ENCODE measurements at places on chromosomes 5 and 9.

DNA sequence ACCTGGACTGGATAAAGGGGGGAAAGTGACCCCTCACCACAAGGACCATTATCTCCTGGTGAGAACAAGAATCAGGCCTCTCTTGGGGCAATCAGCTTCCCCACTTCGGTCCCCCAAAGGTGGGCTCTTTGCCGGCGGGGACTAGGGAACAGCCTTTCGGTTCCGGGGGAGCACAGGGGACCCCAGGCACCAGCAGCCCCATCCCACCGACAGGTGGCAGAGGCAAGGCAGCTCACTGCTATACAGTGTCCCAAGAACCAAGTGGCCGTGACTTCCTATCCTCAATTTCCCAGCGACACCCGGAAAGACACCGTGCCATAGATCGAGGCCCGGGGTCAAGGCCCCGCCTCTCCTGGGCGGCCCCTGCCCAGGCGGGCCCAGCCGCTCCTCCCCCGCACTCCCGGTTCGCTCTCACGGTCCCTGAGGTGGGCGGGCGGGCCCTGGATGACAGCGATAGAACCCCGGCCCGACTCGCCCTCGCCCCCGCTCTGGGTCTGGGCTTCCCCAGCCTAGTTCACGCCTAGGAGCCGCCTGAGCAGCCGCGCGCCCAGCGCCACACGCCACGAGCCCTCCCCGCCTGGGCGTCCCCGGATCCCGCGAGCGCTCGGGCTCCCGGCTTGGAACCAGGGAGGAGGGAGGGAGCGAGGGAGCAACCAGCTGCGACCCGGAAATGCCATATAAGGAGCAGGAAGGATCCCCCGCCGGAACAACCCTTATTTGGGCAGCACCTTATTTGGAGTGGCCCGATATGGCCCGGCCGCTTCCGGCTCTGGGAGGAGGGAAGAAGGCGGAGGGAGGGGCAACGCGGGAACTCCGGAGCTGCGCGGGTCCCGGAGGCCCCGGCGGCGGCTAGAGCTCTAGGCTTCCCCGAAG, 655 bp upstream of the EGR1 start:
- peak; percentile 94 for DNase-seq

DNA sequence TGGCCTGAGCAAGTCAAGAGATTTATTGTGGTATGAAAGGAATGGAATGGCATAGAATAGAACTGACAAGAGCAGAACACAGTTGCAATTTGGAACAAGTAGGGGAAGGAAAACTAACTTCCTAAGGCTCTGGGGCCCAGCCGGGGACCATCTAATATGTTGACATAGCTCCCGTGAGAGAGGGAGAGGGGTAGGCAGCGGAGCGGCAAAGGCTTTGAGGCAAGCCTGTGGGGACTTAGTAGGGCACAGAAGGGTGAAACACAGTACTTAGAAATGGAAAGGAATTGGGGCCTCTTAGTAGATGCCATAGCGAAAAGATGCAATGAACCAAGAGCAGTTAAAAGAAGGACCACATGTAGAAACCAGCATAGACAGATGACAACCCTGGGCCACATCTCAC, 11.8 kb upstream of the GNA14 start:
- DNase-seq, result no peak

GRCh38 chr5:57176350-57176857, 2.5 kb downstream of the GPBP1 start:
- peak; percentile 26 for DNase-seq

- DNase-seq, result no peak
Measured at GRCh38 chr5:51001227-51001923, 334.9 kb downstream of the PARP8 start.

- no peak for DNase-seq
Measured at GRCh38 chr9:127370672-127371648, 26.0 kb upstream of the SLC2A8 start.

DNA sequence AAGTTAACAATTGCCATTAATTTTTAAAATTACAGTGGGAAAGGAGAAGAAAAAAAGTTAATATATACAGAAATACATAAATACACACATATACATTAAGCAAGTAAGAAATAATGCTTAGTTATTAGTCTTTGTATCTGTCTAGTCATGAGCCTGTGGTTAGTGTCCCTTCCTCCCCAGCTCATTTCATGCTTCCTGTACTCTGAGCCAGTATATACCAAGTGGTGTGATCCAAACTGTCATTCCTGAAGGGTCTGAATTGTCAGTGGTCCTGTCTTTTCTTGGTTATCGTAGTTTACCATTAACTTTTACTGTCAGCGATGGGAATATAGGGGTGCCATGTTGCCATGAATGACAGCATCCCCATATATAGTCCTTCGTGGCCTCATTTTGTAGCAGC, 24.2 kb upstream of the STOM start:
- DNase-seq, result no peak

DNA sequence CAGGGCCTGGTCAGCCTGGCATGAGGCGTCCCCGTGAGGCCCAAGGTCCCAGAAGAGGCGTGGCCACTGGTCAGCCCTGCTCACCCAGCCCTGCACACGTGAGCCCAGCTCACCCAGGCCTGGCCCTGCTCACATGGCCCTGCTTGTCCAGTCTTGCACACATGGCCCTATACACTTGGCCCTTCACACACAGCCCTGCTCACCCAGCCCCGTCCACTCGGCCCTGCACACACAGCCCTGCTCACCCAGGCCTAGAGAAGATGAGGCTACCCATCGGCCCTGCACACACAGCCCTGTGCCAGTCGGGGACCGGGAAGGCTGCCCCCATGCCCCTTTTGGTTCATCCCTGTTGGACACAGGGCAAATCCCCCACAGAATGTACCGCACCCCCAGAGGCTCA, 28.4 kb downstream of the ZDHHC11B start:
- no peak for DNase-seq

DNA sequence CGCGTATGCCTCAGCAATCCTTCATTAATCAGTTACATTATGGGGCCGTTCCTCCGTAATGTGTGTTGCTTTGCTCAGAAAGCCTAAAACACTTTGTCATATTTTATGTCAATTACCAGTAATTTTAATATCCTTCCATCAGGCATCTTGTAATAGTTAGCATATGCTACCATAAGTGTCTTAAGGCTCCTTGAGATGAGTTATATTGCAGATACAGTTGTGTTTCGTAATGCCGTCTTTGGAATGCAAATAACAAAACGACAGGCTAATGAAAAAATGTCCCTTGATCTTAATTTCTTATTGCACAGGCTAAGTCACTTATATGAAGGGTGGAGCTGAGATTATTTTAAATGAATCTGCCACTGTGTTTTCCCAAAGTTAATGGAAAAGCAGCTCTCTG, 50.5 kb downstream of the TBCA start:
- no peak for DNase-seq

DNA sequence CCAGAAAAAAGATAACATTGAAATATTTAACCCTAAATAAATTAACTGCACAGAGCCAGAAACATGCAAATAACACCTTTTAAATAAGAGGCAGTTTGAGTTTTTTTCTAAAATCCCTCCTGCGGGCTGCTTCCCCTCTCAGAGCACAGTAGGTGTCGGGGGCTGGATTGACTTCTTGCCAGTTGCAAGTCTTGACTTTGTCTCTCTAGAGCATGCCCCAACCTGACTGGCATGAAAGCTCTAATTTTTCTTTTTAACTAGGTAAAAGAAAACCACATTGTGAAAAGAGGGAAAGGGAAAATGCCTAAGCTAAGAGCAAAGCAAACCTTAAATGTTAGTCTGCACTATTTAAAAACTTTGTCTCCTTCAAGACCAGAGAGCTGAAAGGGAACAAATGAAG, 46.4 kb upstream of the DNAH5 start:
- no peak for DNase-seq

DNA sequence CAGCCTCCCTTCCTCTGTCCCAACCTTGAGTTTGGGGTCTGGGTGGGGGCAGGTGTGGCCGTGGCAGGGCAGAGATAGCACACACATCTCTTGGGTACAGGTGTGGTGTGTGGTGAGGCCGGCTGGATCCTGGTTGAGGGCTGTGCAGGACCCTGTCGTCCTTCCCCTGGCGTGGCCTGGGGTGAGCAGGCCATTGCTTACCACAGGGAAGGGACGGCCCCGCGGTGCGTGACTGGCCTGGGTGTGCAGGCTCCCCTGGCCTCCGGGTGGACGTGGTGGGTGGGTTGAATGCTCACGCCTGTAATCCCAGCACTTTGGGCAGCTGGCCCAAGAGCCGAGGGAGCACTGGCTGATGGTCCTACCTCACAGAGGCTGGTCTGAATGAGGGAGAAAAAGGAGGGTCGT, 1.2 kb downstream of the ARRDC1 start:
- no peak for DNase-seq

- no peak for DNase-seq
Measured at GRCh38 chr5:861442-862366, 10.9 kb upstream of the ZDHHC11 start.

DNA sequence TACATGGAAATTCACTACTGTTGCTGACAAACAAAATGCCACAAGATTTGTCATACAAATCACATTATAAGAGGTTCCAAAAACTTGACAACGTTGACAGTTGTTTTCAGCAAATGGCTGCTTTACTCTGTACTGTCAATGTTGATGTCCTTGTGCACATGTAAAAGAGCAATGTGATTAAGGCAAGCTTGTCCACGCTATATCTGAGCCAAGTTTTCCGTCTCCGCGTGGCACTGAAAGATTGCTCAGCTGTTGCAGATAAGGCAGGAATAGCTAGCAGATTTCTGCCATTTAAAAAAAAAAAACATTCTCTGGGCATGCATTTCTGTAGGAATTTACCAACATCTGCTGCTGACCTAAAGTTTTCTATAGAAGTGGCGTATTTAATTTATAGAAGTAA, 46.4 kb upstream of the MEF2C start:
- no peak for DNase-seq

DNA sequence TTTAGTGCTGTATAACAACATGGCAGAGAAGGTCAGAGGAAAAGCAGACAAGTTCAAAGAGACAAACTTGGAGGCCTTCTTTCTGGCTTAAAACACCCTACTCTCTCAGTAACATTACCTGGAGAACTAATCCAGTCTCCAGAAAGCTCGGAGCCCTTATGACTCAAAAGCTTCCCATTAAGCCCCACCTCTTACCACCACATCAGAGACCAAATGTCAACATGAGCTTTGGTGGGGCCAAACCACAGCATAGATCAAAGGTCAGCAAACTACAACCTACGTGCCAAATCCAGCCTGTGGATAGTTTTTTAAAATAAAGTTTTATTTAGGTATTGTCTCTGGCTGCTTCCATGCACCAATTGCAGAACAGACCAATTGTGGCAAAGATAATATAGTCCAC, 589.9 kb downstream of the DNAH5 start:
- DNase-seq, result no peak

DNA sequence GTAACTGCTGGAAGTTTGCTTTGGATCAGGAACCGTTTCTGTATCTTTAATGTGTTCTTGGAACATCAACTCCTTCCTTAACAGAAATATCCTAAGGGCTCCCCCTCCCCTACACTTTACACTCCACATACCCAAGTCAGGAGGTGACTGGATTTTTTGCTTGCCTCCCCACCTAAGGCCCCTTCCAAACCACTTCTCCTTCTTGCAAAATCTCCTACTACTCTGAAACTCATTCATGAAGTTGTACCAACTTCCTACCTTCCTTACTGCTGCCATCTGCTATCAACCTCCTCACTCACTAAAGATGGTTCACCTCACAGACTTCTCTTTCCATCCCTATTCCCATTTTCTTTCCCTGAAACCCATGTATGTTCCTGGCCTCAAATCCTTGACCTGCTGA, 16.1 kb downstream of the TXN start:
- DNase-seq, result no peak

DNA sequence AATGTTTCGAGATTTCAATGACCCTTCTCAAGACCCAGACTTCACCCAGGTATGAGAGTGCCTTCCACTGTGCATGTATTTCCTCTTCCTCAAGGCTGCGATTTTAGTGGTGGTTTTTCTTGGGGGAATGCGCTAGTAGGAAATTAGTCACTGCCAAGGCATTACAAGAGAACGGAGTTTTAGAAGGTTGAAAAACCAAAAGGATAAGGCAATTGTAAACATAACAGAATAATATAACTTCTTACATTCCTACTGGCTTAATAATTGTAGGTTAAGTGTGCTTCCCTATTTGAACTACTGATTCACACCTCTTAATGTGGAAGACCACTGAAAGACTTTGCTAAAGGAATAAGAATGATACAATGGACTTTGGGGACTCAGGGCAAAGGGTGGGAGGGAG, 38.9 kb downstream of the ACO1 start:
- DNase-seq, result peak; percentile 63

- DNase-seq, result no peak
Measured at GRCh38 chr9:96071815-96072124, 196.3 kb downstream of the ERCC6L2 start.

DNA sequence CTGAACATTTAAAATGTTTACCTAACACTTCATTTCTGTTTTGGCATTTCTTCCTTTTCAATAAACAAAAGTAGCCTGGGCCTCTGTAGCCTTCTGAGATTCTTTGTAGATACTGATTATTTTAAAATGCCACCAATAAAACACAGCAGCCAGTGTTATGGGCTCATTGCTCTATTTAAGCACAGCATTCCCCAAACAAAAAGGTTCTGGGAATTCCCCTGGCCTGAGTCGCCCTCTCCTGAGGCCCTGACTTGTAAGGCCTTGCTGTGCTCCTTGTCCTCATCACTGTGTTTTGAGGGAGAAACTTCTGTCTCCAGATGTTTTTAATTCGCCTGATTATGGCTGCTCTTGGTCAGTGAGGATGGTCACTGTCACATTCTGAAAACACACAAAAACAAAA, 33.0 kb upstream of the CTXN3 start:
- peak; percentile 22 for DNase-seq

- DNase-seq, result no peak
Measured at GRCh38 chr5:90191352-90192045, 218.1 kb downstream of the CETN3 start.

DNA sequence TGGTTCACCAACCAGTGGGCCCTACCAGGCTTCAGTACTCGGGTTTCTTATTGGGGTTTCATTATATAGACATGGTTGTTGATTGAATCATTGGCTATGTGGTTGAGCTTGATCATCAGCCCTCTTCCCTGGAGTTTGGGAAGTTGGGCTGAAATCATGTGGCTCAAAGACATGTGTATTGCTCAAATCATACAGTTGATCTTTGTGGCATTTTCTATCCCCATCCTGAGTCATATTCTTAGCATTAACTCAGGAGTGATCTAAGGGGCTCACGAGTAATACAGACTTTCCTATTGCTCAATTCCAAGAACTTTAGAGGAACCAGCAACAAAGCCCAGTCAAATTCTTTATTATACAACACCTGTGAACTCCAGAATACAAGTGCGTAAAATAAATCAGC, 66.2 kb downstream of the SMC5 start:
- peak; percentile 71 for DNase-seq

All from HS-5 (cell line).